T-helper 2 cell treated with Interferon-gamma antibody and Interleukin-4, amounts not matched to agents 100 ng/mL and 5 ng/mL, for 36 hours (primary cell): ENCODE measurements at places on chromosomes 12 and 14. TPM values are rescaled to one million over a fixed set of nuclear protein-coding genes. Genes with fewer than 3 reads are reported as not detected.

The TRIAP1 gene
- 30.7 and 31.9 TPM in 2 replicates for total RNA-seq

The IRAK3 gene
- total RNA-seq: 0.93 and 1.4 TPM in 2 replicates

The CYP27B1 gene
- total RNA-seq: 4.2 and 4.3 TPM in 2 replicates

The TMPRSS12 gene
- total RNA-seq: not detected in 2 replicates

The ENDOU gene
- total RNA-seq: 0.07 TPM in 1 of 2 replicates, not detected in the other

The PLA2G1B gene
- not detected in 2 replicates for total RNA-seq
